ENCODE measurements at places on chromosomes 12 and 14. TPM values are rescaled to one million over a fixed set of nuclear protein-coding genes. Genes with fewer than 3 reads are reported as not detected.

Gene NOVA1
- 0.39 TPM for total RNA-seq

Gene COQ5
- total RNA-seq, result 25.2 TPM

Gene MYH7
- total RNA-seq, result not detected

Gene USP44
- total RNA-seq, result 28.8 TPM

Gene P2RX2
- total RNA-seq, result not detected

Gene DIO3
- not detected for total RNA-seq

Gene GPR162
- total RNA-seq, result 0.51 TPM

DNA sequence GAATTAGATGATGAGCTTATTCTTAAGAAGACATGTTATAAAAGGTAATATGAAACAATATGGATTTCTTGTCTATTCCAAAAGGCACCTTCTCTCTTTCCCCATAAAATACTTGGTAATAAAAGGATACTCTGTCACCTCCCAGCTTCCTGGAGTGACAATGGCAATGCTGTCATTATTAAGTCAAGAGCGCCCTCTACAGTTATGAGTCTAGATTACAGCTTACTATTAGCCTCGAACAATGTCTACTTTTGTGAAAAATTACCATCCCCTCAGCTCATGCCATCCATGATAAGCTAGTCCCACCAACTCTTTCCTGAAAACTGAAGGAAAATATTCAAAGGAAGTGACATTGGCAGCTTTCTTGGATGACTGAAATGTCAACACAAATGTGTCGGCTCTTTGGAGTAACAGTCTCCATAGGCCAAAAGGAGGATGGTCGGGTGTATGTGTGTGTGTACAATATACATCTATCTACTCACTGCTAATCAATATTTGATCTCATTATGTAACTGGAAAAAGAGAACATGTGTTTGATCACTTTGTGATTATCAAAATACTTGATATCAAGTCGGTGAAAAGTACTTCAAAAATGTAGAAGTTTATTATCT, 48.7 kb upstream of the CDKN3 start:
- H3K27ac ChIP-seq, result no peak overlapping the region
- H3K27me3 ChIP-seq, result peaks cover 14% of the 10 kb centered on the region
- peaks cover 5% of the 10 kb centered on the region for H3K4me1 ChIP-seq
- DNase-seq, result no peak
- no peak overlapping the region for H3K4me3 ChIP-seq

- H3K36me3 ChIP-seq, result peaks cover 29% of the 10 kb centered on the region
- DNase-seq, result no peak
- H3K27ac ChIP-seq, result no peak overlapping the region
- peaks cover 8% of the 10 kb centered on the region for H3K4me1 ChIP-seq
- no peak overlapping the region for H3K4me3 ChIP-seq
Measured at GRCh38 chr12:89417246-89417977, 65.1 kb upstream of the DUSP6 start.

- H3K36me3 ChIP-seq, result no peaks in the 10 kb centered on the region
- no peak overlapping the region for H3K27ac ChIP-seq
- H3K27me3 ChIP-seq, result peaks cover 10% of the 10 kb centered on the region
- DNase-seq, result no peak
- no peak overlapping the region for H3K4me3 ChIP-seq
- H3K4me1 ChIP-seq, result peaks cover 6% of the 10 kb centered on the region
Measured at GRCh38 chr12:8549381-8549780, 8.7 kb upstream of the CLEC4E start.

- peaks cover 16% of the 10 kb centered on the region for H3K4me1 ChIP-seq
- no peak for DNase-seq
- no peak overlapping the region for H3K27ac ChIP-seq
- no peak overlapping the region for H3K4me3 ChIP-seq
- H3K36me3 ChIP-seq, result no peaks in the 10 kb centered on the region
- no peaks in the 10 kb centered on the region for H3K27me3 ChIP-seq
Measured at GRCh38 chr12:127562816-127563215, 704.2 kb upstream of the TMEM132C start.

GRCh38 chr12:57512665-57513064, 7.6 kb downstream of the DDIT3 start:
- DNase-seq, result no peak
- peaks cover 39% of the 10 kb centered on the region for H3K36me3 ChIP-seq
- peaks cover 16% of the 10 kb centered on the region for H3K4me1 ChIP-seq
- no peaks in the 10 kb centered on the region for H3K27me3 ChIP-seq

DNA sequence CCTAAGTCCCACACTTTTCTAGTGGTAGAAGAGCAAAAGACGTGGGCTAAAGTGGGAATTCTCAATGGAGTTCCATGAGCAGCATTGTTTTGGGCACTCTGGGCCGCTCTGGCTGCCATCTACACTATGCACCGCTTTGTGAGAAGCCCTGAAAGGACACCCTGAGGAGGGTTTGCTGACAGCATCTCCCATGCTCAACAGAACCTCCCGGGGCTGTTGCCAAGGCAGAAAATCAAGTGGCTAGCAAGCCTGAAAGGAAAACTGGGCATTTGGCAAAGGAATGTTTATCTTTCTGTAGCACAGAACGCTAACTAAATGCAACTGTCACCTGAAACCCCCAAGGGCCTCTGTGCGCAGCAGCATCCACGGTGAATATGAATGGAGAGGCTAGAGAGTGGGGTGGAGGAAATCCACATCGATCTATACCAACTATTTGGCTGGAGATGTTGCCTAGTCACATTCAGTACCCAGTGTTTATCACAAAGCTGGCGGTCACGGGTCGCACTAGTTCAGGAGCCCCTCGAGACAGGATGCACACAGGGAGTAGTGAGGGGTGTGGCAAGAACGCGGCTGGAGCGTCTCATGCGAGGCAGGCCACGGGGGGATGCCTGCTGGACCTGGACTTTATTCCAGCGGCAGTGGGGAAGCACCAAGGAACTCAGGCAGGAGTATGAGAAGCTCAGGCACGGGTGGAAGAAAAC, 14.2 kb downstream of the APPL2 start:
- H3K27me3 ChIP-seq, result no peaks in the 10 kb centered on the region
- no peak for DNase-seq
- H3K4me3 ChIP-seq, result no peak overlapping the region
- H3K36me3 ChIP-seq, result peaks cover 15% of the 10 kb centered on the region

GRCh38 chr12:11773889-11774677, 124.6 kb downstream of the ETV6 start:
- no peak overlapping the region for H3K27ac ChIP-seq
- no peaks in the 10 kb centered on the region for H3K27me3 ChIP-seq
- H3K4me1 ChIP-seq, result peaks cover 33% of the 10 kb centered on the region
- peaks cover 30% of the 10 kb centered on the region for H3K36me3 ChIP-seq

GRCh38 chr12:66602483-66603143, 76.3 kb downstream of the GRIP1 start:
- no peak for DNase-seq
- peaks cover 5% of the 10 kb centered on the region for H3K27me3 ChIP-seq
- H3K4me1 ChIP-seq, result no peaks in the 10 kb centered on the region

GRCh38 chr14:26400373-26400772, 197.5 kb downstream of the NOVA1 start:
- H3K36me3 ChIP-seq, result no peaks in the 10 kb centered on the region
- H3K4me1 ChIP-seq, result no peaks in the 10 kb centered on the region
- no peak overlapping the region for H3K27ac ChIP-seq
- DNase-seq, result no peak

- DNase-seq, result peak; percentile 73
- peaks cover 12% of the 10 kb centered on the region for H3K27me3 ChIP-seq
- peaks cover 10% of the 10 kb centered on the region for H3K36me3 ChIP-seq
- peak overlapping the region; percentile 84 for H3K27ac ChIP-seq
Measured at GRCh38 chr14:21852061-21852664, 178.5 kb upstream of the OR4E1 start.

DNA sequence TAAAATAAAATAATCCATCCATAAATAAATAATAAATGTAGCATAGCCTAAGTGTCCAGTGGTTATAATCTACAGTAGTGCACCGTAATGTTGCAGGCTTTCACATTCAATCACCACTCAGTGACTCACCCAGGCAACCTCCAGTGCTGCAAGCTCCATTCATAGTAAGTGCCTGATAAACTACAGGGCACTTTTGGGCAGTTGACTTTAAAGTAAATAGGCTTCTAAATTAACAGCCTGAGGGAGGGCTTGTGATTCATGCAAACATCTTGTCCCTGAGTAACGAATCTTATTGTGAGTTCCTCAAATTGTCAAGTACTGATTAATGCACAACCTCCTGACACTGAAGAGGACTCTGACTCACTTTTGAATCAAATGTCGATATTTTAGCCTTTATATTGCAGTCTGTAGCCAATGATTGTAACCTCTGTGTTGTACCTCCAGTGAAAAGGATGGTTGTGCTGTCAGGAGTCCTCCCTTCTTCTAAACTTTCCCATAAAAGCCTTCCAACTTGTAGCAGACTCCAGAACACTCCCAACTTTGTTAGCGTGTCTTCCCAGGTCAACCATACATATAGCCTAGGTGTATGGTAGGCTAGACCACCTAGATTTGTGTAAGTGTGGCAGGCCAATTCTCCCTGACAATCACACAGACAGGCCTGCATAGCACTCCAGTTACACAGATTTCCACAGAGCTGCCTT, 55.0 kb upstream of the BICD1 start:
- no peak for DNase-seq
- peaks cover 4% of the 10 kb centered on the region for H3K4me1 ChIP-seq
- no peak overlapping the region for H3K4me3 ChIP-seq
- H3K27ac ChIP-seq, result no peak overlapping the region
- peaks cover 3% of the 10 kb centered on the region for H3K36me3 ChIP-seq
- no peaks in the 10 kb centered on the region for H3K27me3 ChIP-seq

GRCh38 chr12:53990311-53991076, 5.5 kb downstream of the HOXC10 start:
- no peak overlapping the region for H3K27ac ChIP-seq
- H3K27me3 ChIP-seq, result peaks cover 97% of the 10 kb centered on the region
- no peak overlapping the region for H3K4me3 ChIP-seq

- H3K4me1 ChIP-seq, result peaks cover 20% of the 10 kb centered on the region
- DNase-seq, result no peak
- H3K4me3 ChIP-seq, result no peak overlapping the region
- peaks cover 19% of the 10 kb centered on the region for H3K36me3 ChIP-seq
- no peak overlapping the region for H3K27ac ChIP-seq
Measured at GRCh38 chr12:64461634-64462414, 9.9 kb downstream of the TBK1 start.

DNA sequence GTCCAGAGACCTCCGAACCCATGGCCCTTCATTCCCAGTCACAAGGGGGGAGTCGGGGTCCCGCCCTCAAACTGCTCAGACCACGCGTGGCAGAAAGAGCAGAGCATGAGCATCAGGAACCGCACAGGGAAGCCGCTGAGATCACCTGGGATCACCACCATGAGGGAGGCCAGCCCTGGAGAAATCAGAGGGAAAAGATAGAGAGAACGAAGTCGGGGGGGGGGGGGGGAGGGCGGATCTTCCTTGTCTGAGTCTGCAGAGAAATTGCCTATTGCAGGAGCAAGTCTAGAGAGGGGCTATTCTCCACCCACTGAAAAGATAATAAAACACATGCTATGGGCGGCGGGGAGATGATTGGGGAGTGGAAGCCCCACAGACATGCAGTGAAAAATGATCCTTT, 884 bp upstream of the TMEM132C start:
- H3K27me3 ChIP-seq, result peaks cover 36% of the 10 kb centered on the region
- no peak overlapping the region for H3K4me3 ChIP-seq
- no peak overlapping the region for H3K27ac ChIP-seq
- no peaks in the 10 kb centered on the region for H3K36me3 ChIP-seq

Measured in activated naive CD8-positive, alpha-beta T cell treated with anti-CD3 and anti-CD28 coated beads, Interleukin-2, amount 10 ng/mL, durations not matched to agents 7 days and 5 days (primary cell).